ENCODE measurements at places on chromosomes 16 and 17. TPM values are rescaled to one million over a fixed set of nuclear protein-coding genes. Genes with fewer than 3 reads are reported as not detected.

SEZ6 gene
- total RNA-seq, result not detected

CHRNE gene
- total RNA-seq, result 0.14 TPM

EPX gene
- total RNA-seq, result not detected

OR1A1 gene
- not detected for total RNA-seq

CACNG5 gene
- total RNA-seq, result not detected

CCR7 gene
- total RNA-seq, result 0.09 TPM

TBC1D3H gene
- total RNA-seq, result not detected

CCL16 gene
- not detected for total RNA-seq

TAT gene
- not detected for total RNA-seq

ABCA6 gene
- total RNA-seq, result 9.9 TPM

PLLP gene
- total RNA-seq, result not detected

HBA2 gene
- not detected for total RNA-seq

CD79B gene
- 0.43 TPM for total RNA-seq

CLEC19A gene
- not detected for total RNA-seq

CTF1 gene
- total RNA-seq, result 1.7 TPM

PMFBP1 gene
- total RNA-seq, result 0.18 TPM

HSPB9 gene
- total RNA-seq, result not detected

KRT37 gene
- not detected for total RNA-seq

DBNDD1 gene
- 0.65 TPM for total RNA-seq

SLFN11 gene
- total RNA-seq, result 54.3 TPM

ZG16B gene
- total RNA-seq, result 1.3 TPM

WNT9B gene
- not detected for total RNA-seq

LCMT1 gene
- 35.3 TPM for total RNA-seq

TEX19 gene
- total RNA-seq, result under 0.01 TPM

BCL7C gene
- total RNA-seq, result 29.9 TPM

KRTAP3-1 gene
- total RNA-seq, result not detected

ZBTB4 gene
- total RNA-seq, result 14.8 TPM

KRTAP9-8 gene
- total RNA-seq, result not detected

TSPAN10 gene
- total RNA-seq, result 2.1 TPM

FUS gene
- total RNA-seq, result 29.1 TPM

HLF gene
- total RNA-seq, result not detected

KRTAP4-9 gene
- total RNA-seq, result not detected

KRTAP4-6 gene
- not detected for total RNA-seq

KIF18B gene
- 0.09 TPM for total RNA-seq

TBC1D26 gene
- total RNA-seq, result under 0.01 TPM

MT4 gene
- not detected for total RNA-seq

COL1A1 gene
- total RNA-seq, result 1,870 TPM

PRR35 gene
- total RNA-seq, result not detected
